ENCODE measurements at places on chromosomes 6 and 20.

- peak; percentile 82 for DNase-seq
Observed at GRCh38 chr6:27495386-27496135, 22.7 kb upstream of the ZNF184 start.

- DNase-seq: no peak
Observed at GRCh38 chr20:1881240-1881835, 13.9 kb upstream of the SIRPA start.

- no peak for DNase-seq
Observed at GRCh38 chr6:81761197-81761596, 8.7 kb upstream of the TENT5A start.

GRCh38 chr20:42549496-42549895 lies 640.2 kb downstream of the PTPRT start:
- DNase-seq: no peak

GRCh38 chr6:32967151-32968091 lies 973 bp upstream of the BRD2 start:
- peak; percentile 62 for DNase-seq

- peak; percentile 74 for DNase-seq
Observed at GRCh38 chr6:32148289-32149091, 3.2 kb downstream of the PRRT1 start.

- DNase-seq: no peak
Observed at GRCh38 chr6:81820422-81820821, 67.9 kb upstream of the TENT5A start.

- peak; percentile 64 for DNase-seq
Observed at GRCh38 chr6:36735110-36736071, 37.8 kb downstream of the RAB44 start.

GRCh38 chr20:30419466-30419865 lies 838.0 kb upstream of the DEFB115 start:
- DNase-seq: no peak

DNA sequence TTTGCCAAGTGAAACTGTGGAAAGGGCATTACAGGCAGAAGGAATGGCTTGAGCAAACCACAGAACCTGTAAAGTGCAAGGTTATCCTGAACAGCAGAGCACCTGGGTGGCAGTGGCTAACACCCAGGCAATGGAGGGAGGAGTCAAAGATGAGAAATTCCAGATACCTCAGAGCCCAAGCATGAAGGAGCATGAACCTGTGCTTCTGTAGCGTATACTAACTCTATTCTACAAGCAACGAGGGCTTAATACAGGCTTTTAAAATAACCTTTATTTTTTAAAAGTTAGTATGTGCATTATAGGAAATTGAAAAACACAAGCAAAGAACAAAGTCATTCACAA lies 77.0 kb downstream of the CNBD2 start:
- no peak for DNase-seq

DNA sequence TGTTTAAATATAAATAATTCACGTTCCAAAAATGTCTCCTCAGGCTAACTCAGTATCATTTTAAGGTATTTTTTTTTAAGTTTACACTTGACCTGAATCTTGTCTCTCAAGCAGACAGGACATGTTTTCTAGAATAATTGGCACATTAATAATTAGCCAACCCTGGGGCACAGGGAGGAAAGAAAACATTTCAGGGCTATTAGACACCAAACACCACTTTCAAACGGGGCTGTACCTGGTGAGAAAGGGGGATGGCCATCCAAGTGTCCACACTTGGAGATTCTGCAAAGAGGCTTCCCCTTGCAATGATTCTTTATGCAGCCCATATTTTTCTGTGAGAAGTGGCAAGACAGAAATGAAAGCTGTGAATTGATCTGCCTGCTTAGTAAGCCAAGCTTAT lies 560.8 kb downstream of the CD109 start:
- no peak for DNase-seq

GRCh38 chr6:112770308-112770707 lies 423.2 kb downstream of the RFPL4B start:
- DNase-seq: no peak

GRCh38 chr6:138241381-138241780 lies 23.1 kb upstream of the PBOV1 start:
- DNase-seq: no peak

- DNase-seq: no peak
Observed at GRCh38 chr6:149820506-149820905, 43.7 kb downstream of the LRP11 start.

GRCh38 chr6:37972994-37973757 lies 153.6 kb downstream of the ZFAND3 start:
- no peak for DNase-seq

- peak; percentile 46 for DNase-seq
Observed at GRCh38 chr6:38495922-38496635, 143.7 kb downstream of the BTBD9 start.

DNA sequence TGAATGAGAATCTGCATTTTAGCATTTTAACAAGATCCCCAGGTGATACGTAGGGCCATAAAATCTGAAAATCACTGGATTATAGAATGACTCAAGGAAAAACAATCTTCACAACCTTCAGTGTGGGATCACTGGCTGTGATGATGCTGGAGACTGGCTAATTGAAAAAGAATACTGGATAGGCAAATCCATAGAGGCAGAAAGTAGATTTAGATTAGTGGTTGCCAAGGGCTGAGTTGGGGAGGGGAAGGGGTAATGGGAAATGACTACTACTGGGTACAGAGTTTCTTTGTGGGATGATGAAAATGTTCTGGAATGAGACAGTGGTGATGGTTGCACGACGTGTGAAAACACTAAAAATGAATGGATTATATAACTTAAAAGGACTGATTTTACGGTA lies 84.1 kb downstream of the CDK19 start:
- no peak for DNase-seq

- DNase-seq: no peak
Observed at GRCh38 chr20:47724396-47724795, 60.9 kb downstream of the SULF2 start.

- no peak for DNase-seq
Observed at GRCh38 chr6:111294374-111294967, 188.5 kb downstream of the REV3L start.

DNA sequence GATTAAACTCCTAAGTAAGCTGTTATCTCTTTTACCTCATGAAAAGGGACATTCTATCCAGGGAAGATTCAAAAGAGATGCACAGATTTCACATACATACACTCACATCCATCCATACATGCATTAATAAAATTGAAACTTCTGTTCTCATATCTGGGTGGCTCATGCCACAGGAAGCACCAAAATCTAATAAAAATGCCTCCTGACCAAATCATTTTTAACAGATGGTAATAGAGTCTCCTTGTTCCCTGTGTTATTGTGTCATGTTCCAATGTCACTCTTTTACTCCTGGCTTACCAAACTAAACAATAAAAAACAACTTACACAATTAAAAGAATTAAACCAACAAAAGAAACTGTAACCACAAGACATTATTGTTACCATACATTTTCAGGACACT lies 742.1 kb upstream of the MANEA start:
- no peak for DNase-seq

DNA sequence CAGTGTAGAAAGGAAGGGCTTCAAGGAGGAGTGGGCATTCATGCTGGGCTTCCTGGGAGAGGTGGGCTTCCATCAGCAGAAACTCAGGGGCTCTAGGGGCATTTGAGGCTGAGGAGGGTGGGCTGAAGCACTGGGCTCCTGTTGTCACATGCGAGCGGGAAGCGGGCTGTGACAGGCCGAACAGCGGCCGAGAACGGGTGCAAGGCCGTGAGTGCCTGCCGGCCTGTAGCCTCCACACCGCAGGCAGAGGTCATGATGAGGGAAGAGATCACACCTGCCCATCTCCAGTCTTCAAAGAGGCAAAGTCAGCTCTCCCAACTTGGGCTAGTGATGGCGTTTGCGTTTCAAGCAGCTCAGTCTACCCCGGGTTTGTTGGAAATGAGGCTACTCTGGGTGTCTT lies 880 bp downstream of the TTLL2 start:
- DNase-seq: no peak

DNA sequence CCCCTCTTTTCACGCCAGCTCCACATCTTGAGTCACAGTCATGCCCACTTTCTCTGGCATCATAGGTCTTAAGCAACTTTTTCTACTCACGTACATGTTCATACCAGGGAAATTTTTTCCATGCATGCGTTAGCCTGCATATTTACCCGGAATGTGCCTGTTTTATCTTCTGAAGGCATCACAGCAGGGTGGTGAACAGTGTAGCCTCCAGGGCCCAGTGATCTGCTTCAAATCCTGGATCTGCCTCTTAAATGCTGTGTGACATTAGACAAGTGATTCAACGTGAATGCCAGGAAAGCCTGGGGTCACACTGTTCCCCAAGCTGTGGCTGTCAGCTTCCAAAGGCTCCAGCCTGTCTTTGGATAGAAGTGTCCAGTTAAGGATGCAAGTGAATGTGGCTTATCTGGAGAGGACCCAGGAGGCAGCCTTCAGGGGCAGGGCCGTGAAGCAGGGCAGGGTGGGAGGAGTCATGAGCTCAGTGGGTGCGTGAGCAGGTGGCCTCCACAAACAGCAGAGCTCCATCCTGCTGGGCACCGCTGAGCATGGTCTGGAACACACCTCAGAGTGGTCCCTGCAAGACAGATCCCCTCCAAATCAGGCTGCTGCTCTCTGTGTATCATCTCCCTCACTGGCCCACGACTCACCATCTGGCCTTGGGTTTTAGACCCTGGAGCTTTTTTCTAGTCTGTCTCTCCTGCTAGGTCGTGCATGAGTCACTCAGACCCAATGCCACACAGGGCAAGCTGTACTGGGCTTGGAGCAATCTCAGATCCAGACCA lies 30.4 kb upstream of the CD93 start:
- no peak for DNase-seq

DNA sequence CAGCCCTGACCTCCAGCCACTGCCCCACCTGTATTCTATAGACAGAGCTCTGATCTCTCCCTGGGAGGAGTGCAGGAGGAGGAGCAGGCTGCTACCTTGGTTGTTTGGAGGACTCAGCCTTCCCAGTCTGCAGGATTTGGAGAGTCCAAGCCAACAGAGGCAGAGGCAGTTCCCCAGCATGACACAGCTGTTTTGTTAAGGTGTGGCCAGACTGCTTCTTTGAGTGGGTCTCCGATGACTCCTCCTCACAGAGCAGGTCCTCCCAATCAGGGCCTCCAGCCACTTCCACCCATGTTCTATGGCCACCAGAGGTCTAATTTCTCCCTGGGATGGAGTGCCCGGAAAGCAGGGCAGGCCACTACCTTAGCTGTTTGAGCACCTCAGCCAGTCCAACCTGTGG lies 203.5 kb downstream of the HACE1 start:
- no peak for DNase-seq

DNA sequence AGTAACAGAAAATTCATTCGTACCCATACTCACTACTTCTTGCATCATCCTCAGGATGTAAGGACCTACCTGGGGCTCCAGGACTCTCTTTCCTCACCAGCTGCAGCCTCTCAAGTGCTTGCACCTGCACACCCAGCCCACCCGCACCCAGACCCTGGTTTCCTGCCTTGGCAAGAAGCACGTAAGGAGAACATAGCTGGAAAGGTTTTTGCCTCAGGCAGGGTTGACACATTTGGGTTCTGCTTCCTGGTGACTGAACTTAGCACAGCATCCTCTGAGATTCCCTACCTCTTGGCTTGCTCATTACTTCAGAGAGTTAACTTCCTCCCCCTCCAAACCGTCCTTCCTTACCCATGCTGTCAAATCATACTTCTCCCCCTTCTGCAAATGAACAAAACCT lies 556.9 kb downstream of the CD83 start:
- DNase-seq: no peak

DNA sequence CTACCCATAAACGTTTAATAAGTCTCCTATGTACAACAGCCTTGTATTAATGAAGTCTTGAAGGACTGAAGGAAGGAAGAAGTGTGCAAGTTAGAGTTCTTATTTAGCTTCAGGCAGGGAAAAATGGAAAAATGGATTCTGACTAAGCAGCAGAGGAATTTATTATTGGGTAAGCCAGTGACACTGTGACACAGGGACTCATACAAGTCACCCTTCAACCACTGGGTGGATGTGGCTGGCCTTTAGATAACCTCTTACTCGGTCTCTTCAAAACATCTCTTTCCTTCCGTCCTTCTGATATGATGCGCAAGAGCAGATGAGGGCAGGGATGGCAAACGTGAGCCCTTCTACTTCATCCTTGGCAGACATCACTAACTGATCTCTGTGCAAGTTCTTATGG lies 145.6 kb downstream of the DHX35 start:
- DNase-seq: no peak

DNA sequence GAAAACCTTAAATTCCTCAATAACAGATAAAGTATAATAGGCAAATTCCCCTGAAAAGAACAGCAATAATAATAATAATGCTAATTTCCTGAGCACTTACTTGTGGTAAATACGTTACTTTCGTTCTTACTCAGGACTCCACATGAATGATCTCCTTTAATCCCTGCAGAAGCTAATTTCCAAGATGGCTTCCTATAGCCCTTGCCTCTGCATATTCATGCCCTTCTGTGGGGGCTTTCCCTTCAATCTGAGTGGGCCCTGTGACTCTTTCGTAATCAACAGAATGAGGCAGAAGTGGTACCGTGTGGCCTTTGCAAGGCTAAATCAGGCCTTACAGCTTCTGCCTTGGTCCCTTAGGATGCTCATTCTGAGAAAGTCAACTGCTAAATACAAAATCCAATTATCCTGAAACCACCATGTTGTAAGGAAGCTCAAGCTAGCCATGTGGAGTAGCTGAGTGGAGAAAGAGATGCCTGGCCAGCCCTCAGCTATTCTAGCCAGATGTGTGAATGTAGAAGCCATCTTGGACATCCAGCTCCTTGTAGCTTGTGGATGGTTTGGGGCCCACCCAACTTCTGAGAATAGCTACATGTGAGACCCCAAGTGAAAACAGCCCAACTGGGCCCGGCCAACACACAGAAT lies 50.5 kb downstream of the MCUR1 start:
- DNase-seq: peak; percentile 52

Data from activated CD8-positive, alpha-beta memory T cell treated with anti-CD3 and anti-CD28 coated beads, Interleukin-2, amount 10 ng/mL, durations not matched to agents 7 days and 5 days (primary cell).